NCI-H1092 treated with DMSO at 0.1 percent for 48 hours (cell line): ENCODE measurements at places on chromosomes 6 and 20.

DNA sequence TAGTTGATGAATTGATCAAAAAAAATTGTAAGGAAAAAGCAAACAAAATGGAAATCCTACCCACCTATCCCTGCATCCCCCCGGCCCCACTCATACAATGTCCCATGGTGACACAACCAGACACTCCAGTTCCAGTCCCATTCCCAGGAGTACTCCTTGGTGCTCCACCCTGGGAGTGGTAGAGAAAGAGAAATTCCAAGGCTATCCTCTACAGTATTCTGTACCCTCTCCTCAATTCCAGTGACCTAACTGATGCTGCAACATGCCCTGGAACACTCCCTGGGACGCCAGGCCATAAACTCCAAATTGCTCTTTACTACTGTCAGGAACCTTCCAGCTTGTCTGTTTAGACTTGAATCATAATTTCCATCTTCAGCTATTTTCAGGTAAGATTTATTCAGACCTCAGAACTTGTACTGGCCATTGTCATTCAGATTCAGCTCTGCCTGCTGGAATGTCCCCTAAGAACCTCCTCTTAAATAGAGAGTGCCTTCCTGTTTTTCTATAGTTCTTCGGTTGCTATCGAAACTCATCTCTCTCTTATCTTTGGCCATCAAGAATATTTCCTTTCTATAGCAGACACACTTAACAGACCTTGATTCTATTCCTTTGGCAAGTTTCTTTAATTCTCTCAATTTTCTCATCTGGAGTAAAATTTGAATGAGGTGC is 8.7 kb downstream of the GPX6 start:
- DNase-seq: no peak

DNA sequence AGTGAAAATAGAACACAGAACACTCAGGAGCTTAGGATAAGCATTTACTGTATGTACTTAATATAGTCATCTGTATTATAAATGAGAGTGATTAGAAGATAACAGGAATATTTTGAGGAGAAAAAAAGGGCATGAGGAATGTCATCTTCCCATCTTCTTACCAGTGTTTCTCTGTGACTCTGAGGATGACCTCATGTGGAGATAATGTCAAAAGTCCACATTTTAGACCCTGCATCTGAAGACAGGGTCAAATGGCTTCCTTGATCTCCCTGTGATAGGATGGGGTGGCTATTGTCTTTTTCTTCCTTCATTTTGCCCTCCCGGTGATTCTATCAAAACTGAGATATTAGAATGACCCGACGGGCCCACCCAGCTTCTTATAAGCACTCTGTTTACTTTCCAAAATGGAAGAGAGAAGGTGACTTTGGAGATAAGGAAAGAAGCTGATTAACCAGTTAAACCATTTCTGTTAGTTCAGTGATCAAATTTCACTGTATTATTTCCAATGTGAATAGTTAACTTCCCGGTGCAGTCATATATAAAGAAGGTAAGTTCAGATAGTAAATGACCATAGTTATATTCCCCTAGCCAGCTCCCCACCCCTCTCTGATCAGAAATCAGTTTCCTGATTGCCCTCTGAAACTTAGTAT is 115.7 kb upstream of the SALL4 start:
- no peak for DNase-seq

DNA sequence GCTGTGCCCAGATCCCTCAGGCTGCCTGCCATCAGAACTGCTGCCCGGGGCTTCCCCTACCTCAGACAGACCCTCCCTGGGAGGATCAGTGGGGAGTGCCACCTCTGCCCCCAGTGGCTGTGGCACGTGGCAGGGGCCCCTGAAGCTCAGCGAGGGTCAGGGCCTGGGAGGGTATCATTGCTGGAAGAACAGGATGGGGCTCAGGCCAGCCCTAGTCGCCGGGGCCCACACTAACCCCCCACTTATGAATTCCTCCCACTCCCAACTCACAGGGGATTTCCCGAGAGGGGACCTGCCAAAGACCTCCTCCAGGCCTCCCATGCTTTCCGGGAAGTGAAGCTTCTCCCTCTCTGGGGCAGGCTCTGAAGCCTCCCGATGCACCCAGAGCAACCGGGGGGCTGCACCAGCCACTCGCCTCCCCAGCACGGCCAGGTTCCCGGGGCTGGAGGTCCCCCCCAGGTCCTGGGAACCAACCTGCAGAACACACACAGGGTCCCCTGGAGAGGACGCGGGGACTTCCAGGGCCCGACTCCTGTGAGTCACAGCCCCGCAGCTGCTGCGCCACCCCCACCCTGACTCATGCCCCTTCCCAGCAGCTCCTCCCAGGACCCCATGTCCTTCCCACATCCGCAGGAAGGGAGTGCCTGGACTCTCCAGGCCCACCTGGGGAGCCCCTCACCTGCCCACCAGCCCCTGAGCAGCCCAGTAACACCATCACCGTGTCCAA is 2.5 kb downstream of the TNFRSF6B start:
- no peak for DNase-seq

GRCh38 chr6:13094781-13095425 is 233.4 kb downstream of the TBC1D7 start:
- no peak for DNase-seq

DNA sequence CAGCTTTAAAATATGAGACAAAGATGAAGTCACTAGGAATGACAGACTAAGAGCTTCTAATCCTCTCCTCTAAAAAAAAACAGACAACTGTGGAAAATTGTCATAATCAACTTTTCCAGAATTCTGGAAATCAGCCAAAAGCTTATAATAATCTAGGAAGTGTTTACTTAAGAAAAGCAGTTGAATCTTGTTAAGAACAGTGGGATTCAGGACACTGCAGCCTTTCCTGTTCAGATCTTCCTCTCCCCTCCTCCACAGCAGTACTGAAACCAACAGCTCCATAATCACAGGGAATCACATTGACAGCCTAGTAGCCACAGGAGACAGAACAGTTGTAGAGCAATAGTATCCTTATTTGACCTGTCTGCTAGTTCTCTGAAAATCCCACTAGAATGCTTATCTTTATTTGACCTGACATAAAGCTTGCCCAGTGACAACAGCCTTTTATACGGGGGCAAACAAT is 41.6 kb downstream of the IBTK start:
- no peak for DNase-seq

GRCh38 chr6:159943968-159944598 is 24.8 kb upstream of the IGF2R start:
- no peak for DNase-seq

DNA sequence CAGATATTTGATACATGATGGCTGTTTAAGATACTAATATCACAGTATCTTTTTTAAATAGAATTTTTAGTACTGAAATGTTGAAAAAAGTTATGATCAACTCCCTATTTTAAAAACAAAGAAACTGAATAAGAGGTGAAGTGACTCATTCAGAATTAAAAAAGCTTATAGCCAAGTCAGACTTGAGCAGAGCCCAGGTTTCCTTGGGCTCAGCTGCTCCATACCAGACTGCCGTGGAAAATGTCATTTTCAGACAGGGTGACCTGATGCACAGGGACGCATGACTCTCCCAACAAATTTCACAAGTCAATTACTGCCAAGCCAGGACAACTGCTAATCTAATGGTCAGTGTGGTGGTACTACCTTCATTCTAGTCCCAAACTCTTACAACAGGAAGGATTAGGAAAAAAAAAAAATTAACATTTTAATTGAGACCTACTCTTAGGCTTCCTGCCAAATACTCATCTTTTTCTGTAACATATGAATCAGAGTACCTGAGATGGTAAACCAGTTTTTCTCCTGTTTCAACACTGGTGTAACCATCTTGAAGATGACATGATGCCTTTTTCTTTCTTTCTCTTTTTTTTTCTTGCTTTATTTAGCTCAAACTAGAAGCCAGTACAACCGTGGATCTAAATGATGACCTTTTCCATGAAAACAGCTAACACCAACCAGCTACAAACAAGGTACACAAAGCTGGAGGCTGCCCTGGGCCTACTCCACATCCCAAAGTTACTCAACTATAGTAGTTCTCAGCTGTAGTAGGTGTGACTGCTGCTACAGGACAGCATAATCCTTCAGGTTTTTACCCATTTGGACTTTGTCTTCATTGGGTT is 30.5 kb downstream of the SLC22A23 start:
- no peak for DNase-seq

- no peak for DNase-seq
Observed at GRCh38 chr20:4883546-4883945, 117.8 kb downstream of the SLC23A2 start.

GRCh38 chr6:27143474-27144026 is 104.0 kb upstream of the PRSS16 start:
- no peak for DNase-seq

GRCh38 chr20:16123623-16124022 is 449.6 kb downstream of the KIF16B start:
- no peak for DNase-seq
